Fibroblast of skin of scalp (primary cell): ENCODE measurements at places on chromosomes 2 and 18.
A peak's percentile ranks its signal among the peaks of the same experiment; 100 is the strongest.

GRCh38 chr18:56483386-56483785 lies 155.0 kb downstream of the TXNL1 start:
- DNase-seq, result no peak

- DNase-seq, result peak; percentile 99
These were observed 182.0 kb upstream of the TRIB2 start for GRCh38 chr2:12534646-12535263.

- peak; percentile 46 for DNase-seq
These were observed 9.4 kb downstream of the MTERF4 start for GRCh38 chr2:241092677-241093076.

- DNase-seq, result no peak
These were observed 33.7 kb upstream of the TAF1B start for GRCh38 chr2:9809448-9810088.

DNA sequence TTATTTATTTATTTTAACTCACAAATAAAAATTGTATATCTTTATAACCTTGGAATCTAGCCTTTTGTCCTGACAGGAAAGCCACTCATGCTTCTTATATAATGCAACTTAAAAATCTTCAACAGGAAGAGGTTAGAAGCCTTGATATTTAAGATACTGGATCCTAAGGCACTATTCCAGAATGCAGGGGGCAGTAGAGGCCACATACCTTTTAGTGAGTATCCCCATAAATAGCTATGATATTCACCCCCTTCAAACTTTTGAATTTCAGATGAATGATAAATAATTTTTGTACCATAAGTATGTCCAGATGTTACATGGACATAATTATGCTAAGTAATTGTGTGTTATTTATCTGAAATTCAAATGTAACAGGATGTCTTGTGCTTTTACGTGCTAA lies 592.7 kb upstream of the VRK2 start:
- no peak for DNase-seq

GRCh38 chr18:79485788-79486355 lies 90.1 kb downstream of the NFATC1 start:
- peak; percentile 97 for DNase-seq

- no peak for DNase-seq
These were observed 59.2 kb downstream of the PIEZO2 start for GRCh38 chr18:11089931-11090715.
